ENCODE measurements at places on chromosomes 7 and 10.
A peak's percentile ranks its signal among the peaks of the same experiment; 100 is the strongest.

DNA sequence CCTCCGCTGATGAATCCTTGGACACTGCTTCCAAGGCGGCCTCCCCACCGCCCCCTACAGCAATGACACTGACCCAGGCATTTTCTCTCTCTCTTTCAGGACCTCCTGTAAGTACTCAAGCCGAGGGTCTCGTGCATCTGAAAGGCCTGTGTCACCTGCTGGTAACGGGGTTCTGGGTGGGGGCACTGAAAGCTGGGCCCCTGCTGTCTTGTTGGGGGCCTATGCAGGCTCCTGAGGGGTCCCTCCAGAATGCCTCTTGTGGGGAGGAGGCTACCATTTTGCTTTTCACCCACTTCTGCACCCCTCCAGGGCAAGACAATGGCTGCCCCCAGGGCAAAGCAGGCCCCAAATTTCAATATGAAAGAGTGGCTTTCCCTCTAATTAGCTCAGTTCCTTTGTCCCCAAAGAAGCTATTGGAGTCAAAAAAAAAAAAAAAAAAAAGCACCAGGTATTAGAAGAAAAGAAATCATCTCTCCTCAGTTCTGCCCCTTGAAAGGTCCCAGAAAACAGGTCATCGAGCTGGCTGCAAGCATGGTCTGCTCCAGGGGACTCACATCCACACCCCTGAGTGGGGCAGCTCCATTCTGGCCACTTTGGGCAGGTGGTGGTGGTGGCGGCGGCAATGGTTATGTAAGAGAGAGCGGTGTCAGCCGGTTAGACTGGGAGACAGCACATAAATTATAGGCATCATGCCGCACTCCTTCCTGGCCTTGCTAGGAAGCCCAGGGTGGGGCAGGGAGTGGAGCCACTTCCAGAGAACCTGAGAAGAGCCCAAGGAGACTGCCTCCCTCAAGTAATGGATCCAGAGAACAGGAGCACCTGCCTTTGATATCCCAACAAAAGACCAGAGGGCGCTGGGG, 66.2 kb downstream of the COL13A1 start:
- DNase-seq: no peak

DNA sequence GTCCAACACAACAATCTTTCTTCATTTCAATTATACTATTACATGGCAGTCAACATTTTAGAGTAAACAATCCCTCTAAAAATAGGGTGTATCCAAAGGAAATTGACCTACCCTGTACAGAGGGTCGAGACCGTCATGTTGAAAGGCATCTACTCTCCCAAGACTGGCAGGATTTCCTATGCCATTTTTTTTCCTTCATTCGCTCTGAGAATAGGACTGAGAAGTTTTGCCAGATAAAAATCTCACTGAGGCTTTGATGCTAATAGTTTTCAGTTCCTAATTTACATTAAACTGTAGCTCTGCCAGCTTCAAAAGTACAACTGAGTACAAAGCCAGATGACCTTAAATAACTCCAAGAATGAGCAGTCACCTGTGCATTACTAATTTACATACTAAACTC, 84.5 kb upstream of the SEMA3C start:
- DNase-seq: no peak

GRCh38 chr7:86664486-86664885, 20.8 kb downstream of the GRM3 start:
- DNase-seq: no peak

GRCh38 chr7:151704960-151705635, 171.8 kb downstream of the PRKAG2 start:
- DNase-seq: no peak

DNA sequence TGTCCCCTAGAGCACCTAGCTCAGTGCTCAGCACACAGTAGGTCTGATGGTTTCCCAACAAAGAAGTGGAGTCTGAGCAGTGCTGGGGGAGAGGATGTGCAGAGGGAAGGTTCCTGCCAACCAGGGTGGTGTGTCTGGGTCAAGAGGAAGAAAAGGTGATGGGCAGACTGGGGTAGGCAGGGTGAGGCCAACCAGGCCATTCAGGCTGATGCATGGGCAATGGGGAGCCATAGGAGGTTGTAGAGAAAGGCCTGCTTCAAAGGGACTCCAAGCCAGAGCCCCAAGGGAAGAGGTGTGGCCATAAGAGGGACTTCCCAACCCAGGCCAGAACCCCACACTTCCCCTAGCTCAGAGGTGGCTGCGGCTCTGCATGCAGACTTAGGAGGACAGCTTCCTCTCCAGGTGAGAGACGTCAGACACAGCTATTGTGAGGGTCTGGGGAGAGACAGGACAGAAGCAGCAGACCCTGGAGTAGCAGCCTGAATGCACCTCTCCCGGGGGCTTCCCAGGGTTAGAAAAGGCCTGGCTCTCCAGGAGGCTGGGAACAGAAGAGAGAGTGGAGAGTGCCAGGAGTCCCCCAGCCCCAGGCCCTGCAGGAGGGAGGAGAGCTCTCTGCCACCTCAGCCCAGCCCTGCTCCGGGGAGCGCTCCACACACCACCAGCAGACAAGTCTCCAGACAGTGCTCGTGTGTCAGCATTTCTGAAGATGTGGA, 87.4 kb upstream of the ZMIZ1 start:
- no peak for DNase-seq

DNA sequence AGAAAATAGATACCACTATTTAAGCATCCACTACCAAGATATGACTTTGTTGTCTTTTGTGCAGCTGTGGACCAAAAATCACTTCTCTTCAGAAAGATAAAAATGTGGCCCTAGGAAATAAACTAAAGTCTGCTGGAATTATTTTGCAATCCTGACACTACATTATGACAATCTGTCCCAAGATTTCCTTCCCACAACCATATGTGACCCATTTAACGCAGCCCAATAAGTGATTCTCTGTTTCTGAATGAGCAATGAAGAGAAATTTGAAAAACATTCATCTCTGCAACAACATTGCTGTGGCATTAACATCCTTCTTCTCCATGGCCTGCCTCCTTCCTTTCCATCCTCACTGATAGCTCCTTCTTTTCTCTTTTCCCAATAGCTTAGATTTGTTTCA, 212.0 kb downstream of the TSPAN12 start:
- DNase-seq: no peak

DNA sequence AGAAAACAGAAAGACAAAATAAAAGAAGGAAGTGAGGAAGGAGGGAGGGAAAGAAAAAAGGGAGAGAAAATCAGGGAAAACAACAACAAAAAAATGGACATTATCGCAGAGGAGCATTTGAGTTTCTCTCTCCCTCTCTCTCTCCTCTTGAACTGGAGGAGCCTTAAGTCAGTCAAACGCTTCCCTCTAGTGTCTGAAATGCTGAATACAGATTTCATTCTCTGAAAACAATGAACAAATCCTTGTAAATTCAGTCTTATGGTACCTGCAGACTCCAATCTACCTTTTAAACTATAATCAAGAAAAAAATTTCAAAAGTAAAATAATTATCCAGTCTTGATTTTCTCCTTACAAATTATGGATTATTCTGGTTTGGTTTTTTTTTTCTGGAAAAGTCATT, 89.2 kb upstream of the PFKP start:
- DNase-seq: peak; percentile 61

DNA sequence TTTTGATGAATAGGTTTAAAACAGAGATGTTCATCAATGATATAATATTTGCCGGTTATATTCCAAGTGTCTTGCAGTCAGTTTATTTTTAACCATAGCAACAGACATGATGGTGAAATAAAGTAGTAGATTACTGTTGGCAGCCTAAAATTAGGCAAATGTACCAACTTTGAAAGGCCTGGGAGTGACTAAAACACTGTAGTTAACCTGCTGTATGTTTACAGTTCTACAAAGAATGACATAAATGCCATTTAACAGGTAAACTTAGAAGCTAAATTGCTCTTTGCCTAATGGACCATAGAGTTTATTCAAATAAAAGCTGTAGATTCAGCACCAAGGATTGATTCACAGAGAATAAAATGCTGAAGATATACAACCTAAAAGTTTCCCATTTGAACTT, 64.1 kb downstream of the PHTF2 start:
- DNase-seq: peak; percentile 90

DNA sequence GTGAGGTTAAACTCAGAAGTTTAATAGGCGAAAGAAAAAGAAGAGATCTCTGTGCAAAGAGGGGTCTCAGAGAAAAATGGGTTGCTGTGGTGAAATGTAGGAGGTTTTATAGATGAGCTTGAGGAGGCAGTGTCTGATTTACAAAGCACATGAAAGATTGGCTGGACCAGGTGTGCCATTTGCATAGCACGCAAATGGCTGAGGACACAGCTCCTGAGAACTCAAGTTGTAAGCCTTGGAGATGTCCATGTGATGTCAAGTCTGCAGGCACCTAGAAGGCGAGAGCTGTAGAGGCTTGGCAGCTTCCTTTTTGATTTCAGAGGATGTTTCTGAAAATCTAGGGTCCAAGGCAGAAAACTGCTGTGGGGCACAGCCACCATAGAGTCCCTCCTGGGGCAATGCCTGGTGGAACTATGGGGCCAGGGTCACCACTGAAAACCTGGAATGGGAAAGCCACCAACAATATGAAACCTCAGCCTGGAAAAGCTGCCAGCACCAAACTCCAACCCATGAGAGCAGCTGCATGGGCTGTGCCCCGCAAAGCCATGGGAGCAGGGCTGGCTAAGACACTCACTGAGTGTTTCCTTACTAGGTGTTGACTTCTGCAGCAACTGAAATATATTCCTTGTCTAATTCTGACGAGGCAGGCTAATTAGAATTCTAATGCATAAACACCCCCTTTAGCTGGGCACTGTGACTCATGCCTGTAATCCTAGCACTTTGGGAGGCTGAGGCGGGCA, 96.9 kb upstream of the TNS3 start:
- DNase-seq: no peak
